ENCODE measurements at places on chromosomes 1 and 21. TPM values are rescaled to one million over a fixed set of nuclear protein-coding genes. Genes with fewer than 3 reads are reported as not detected.

TEX38 gene
- total RNA-seq: not detected

MTMR11 gene
- 8.4 TPM for total RNA-seq

SLC22A15 gene
- 0.49 TPM for total RNA-seq

RHOU gene
- total RNA-seq: 7.2 TPM

CFHR1 gene
- total RNA-seq: not detected

PCBP3 gene
- 0.77 TPM for total RNA-seq
